Ascending aorta (tissue), 2 donors: ENCODE measurements at places on chromosomes 16 and 17. TPM values are rescaled to one million over a fixed set of nuclear protein-coding genes. Genes with fewer than 3 reads are reported as not detected.

- H3K36me3 ChIP-seq, result peaks cover 36% of the 10 kb centered on the region
- H3K27ac ChIP-seq, result no peak overlapping the region
- H3K4me1 ChIP-seq, result no peaks in the 10 kb centered on the region
Measured at GRCh38 chr16:306911-307370, 24.0 kb downstream of the PDIA2 start.

DNA sequence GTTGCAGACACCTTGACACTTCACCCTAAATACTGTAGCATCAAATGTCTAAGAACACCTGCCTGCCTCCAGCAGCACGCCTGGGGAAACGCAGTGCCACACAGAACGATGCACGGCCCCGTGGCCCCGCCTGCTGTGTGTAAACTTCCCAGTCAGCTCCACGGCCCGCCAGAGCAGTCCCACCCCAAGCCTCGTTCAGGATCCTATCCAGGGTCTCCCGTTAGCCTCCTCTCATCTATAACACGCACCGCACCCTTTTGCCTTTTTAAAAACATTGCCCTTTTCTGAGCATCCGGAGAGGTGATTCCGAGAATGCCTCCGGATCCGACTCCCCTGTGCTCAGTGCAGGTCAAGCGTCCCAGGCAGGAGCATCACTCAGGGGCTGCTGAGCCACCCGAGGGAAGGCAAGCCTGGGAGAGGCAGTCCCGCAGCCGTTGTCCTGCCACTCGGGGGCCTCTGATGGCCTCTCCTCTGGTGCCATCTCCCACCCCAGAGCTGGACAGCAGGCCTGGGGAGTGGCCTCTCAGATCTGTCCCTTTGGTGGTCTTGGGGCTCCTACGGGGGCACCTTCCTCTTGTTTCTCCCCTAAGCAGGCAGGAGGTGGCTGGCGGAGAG, 37.9 kb upstream of the SLC38A10 start:
- H3K36me3 ChIP-seq, result no peaks in the 10 kb centered on the region
- no peak overlapping the region for H3K27ac ChIP-seq
- H3K27me3 ChIP-seq, result no peaks in the 10 kb centered on the region

DNA sequence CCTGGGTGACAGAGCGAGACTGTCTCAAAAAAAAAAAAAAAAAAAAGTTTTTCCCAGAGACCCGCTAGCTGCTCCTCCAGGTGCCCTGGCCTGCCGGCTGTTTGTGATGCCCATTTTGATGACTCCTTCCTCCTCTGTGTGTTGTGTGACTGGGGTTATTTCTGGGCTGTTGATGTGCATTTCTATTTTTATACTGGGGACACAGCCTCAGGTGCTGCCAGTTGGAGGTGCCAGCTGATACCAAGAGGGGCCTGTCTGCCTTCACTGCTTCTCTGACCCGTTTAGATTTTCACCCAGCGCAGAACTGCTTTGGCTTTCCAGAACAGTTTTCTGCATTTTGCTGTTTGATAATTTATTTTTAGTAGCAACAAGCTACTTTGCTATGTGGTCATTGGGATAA, 6.7 kb downstream of the PLA2G15 start:
- peaks cover 57% of the 10 kb centered on the region for H3K36me3 ChIP-seq
- no peaks in the 10 kb centered on the region for H3K27me3 ChIP-seq
- H3K27ac ChIP-seq, result peak overlapping the region; percentile 88
- peaks cover 22% of the 10 kb centered on the region for H3K4me1 ChIP-seq

DNA sequence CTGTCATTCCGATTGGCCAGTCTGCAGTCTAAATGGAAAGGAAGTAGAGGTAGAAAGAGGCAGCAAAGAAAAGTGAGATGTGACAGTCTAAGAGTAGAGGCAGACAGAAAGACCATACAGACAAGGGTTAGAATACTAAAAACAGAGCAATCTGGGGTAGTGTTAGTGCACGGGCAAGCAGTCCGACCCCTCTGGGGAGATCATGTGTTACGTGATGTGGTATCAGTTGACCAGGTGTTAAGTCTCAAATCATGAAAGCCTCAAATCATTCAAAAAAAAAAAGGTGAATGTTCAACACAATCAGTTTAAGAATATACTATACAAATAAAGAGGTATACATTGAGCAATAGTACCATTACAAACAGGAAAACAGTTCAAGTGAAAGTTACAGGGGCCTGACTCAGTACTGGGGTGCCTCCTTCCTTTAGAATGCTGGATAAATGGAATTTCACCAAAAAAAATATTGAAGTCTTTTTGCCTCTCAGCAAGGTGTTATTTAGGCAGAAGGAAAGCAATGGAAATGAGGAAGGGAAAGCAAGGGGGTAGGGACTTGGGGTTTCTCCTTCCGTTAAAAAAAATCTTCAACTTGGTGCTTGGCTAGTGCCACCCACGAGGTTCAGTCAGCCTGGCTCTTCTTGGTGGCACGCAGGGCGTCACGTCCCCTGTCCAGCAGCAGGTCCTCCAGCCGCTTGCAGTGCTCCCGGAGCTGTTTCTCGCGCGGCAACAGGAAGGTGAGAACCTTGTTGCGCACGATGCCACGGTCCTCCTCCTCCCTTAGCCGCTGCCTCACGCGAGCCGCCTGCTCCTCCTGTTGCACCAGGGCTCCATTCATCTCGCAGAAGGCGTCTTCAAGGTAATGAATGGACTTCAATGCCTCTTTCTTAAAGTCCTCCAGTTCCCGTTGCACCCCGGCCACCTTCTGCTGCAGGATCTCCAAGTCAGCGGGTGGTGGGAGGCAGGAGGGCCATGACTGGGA, 616 bp downstream of the CCDC182 start:
- no peaks in the 10 kb centered on the region for H3K4me1 ChIP-seq
- DNase-seq, result no peak
- no peaks in the 10 kb centered on the region for H3K27me3 ChIP-seq

GRCh38 chr17:58184986-58185761, 7.4 kb upstream of the EPX start:
- H3K4me1 ChIP-seq, result no peaks in the 10 kb centered on the region
- H3K4me3 ChIP-seq, result no peak overlapping the region
- no peaks in the 10 kb centered on the region for H3K36me3 ChIP-seq

- H3K4me1 ChIP-seq, result peaks cover 16% of the 10 kb centered on the region
- H3K4me3 ChIP-seq, result no peak overlapping the region
- H3K27me3 ChIP-seq, result no peaks in the 10 kb centered on the region
- H3K36me3 ChIP-seq, result no peaks in the 10 kb centered on the region
- no peak for DNase-seq
Measured at GRCh38 chr16:72853575-72854266, 194.2 kb downstream of the ZFHX3 start.

DNA sequence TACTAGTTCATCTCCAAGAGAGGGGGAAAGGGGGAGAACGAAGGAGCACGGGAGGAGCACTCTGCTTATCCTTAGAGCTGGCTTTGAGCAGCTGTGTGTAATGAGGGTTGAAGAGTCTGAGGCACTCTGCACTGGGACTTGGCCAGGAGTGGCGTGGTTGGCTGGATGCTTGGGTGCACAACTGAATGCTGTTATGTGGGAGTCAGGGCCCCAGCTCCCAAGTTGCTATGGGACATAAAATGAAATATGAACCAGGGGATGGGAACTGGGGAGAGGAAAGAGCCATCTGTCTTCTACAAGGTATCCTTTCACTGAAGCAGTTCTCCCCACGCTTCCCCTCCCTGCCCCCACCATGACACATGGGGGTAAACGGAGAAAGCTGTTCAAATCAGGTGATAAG, 105.9 kb upstream of the ANKFN1 start:
- no peak overlapping the region for H3K27ac ChIP-seq
- H3K4me3 ChIP-seq, result no peak overlapping the region
- no peak for DNase-seq
- H3K36me3 ChIP-seq, result no peaks in the 10 kb centered on the region
- no peaks in the 10 kb centered on the region for H3K27me3 ChIP-seq

DNA sequence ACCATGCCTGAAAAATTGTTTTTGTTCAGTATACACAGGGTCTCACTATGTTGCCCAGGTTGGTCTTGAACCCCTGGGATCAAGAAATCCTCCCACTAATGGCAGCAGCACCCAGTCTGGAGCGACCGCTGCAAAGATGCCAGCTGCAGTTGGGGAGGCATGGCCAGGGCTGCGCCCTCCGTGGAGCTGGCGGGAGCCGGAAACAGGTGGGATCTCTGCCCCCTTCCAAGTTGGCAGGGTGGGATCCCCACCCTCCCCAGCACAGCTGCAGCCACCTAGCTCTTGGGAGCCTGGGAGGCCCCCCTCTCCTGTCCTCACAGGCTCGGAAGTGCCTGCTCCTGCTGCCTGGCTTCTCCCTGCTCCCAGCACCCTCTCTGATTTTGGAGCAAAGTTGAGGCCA, 176.8 kb downstream of the ZNF423 start:
- H3K27me3 ChIP-seq, result no peaks in the 10 kb centered on the region
- H3K36me3 ChIP-seq, result no peaks in the 10 kb centered on the region
- no peaks in the 10 kb centered on the region for H3K4me1 ChIP-seq

DNA sequence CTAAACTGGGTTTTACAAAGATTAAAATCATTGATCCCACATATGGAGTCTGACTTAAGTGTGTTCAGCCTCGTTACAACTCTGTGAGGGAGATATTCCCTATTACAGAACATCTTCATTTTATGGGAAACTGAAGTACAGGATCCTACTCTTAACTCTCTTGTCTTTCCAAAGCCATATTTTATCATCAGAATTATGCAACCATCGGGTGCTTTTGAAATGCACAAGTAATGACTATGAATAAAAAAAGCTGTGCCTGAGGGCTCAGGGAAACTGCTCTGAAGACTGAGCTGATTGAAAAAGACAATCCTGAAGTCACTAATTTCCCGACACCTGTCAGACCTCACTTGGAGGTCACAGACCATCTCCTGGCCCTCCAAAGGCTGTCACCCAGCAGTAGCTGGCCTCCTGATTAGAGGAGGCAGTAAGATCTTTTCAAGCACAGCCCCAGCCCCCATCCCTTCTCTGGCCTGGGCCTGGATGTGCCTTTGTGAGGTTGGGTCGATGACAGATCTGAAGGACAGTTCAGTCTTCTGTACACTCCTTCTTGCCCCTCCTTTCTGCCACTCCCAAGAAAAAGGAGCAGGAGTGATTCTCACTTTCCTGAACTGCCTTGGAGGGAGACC, 5.6 kb downstream of the AKAP1 start:
- peak overlapping the region; percentile 98 for H3K27ac ChIP-seq
- no peaks in the 10 kb centered on the region for H3K27me3 ChIP-seq
- peaks cover 7% of the 10 kb centered on the region for H3K4me1 ChIP-seq

GRCh38 chr17:43676471-43676870, 14.7 kb upstream of the MEOX1 start:
- H3K4me1 ChIP-seq, result peaks cover 7% of the 10 kb centered on the region
- no peak overlapping the region for H3K27ac ChIP-seq
- H3K4me3 ChIP-seq, result no peak overlapping the region
- no peaks in the 10 kb centered on the region for H3K27me3 ChIP-seq

GRCh38 chr17:72342627-72343527, 222.1 kb downstream of the SOX9 start:
- DNase-seq, result no peak
- H3K27me3 ChIP-seq, result no peaks in the 10 kb centered on the region
- no peak overlapping the region for H3K4me3 ChIP-seq
- H3K4me1 ChIP-seq, result no peaks in the 10 kb centered on the region
- H3K36me3 ChIP-seq, result no peaks in the 10 kb centered on the region

GRCh38 chr17:68909066-68909465, 46.1 kb downstream of the ABCA8 start:
- no peaks in the 10 kb centered on the region for H3K4me1 ChIP-seq
- no peak overlapping the region for H3K4me3 ChIP-seq
- no peaks in the 10 kb centered on the region for H3K27me3 ChIP-seq
- no peaks in the 10 kb centered on the region for H3K36me3 ChIP-seq
- no peak for DNase-seq

GRCh38 chr17:71649941-71650350, 470.9 kb upstream of the SOX9 start:
- no peak for DNase-seq
- no peaks in the 10 kb centered on the region for H3K4me1 ChIP-seq
- no peak overlapping the region for H3K27ac ChIP-seq
- H3K36me3 ChIP-seq, result no peaks in the 10 kb centered on the region

DNA sequence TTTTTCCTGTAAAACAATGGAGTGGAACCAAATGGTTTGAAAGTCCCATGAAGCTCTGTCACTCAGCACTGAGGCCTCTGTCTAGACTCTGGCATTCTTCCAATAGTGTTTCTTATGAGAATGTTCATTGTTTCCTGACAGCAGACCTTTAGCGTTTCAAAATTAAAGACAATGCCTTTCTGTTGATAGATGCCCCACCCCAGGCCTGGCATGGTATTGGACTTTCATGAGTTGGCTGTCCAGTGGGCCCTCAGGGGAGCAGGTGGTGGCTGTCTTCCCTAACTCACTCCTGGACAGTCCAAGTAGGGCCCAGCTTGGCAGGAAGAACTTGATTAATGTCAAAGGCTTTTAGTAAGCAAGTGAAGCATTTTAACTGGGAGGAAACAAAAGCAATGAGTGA, 186.5 kb upstream of the CCL2 start:
- no peak for DNase-seq
- H3K27ac ChIP-seq, result no peak overlapping the region
- H3K4me3 ChIP-seq, result no peak overlapping the region
- no peaks in the 10 kb centered on the region for H3K36me3 ChIP-seq
- H3K27me3 ChIP-seq, result no peaks in the 10 kb centered on the region
- H3K4me1 ChIP-seq, result no peaks in the 10 kb centered on the region

GRCh38 chr17:50259477-50260324, 14.6 kb upstream of the TMEM92 start:
- DNase-seq, result no peak
- H3K27ac ChIP-seq, result peak overlapping the region; percentile 12
- H3K4me1 ChIP-seq, result peaks cover 13% of the 10 kb centered on the region
- H3K36me3 ChIP-seq, result no peaks in the 10 kb centered on the region
- no peak overlapping the region for H3K4me3 ChIP-seq

DNA sequence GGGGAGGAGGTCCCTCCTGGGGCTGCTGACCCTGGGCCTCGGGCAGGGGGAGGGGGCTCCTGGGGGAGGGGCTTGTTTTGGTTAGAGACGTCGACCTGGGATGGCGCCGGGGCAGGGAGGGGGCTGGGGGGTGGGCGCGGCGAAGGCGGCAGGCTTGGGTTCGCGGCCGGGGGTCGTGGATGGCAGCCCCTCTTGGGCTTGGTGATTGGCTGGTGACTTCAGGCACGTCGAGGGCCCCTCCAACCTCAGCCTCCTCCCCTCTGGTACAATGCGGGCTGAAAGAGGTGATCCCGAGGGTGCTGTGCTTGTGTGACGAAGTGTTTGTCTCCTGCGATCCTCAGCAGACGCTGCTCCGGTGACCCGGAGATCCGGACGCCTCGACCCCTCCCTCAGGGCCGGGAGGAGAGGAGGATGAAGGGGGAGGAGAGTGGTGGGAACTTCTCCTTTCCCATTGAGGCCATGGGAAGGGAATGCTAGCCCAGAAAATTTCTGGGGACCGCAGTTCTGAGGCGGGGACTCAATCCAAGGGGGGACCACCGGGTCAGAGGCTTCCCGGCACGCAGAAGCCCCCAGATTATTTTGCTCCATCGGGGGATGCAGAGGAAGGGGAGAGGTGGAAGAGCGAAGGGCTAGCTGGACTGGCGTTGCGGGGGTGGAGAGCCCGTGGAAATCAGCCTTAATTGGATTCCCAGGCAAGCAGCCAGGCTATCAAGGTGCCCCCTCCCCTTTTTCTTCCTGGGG, 43.9 kb downstream of the RAI1 start:
- no peaks in the 10 kb centered on the region for H3K36me3 ChIP-seq
- no peaks in the 10 kb centered on the region for H3K27me3 ChIP-seq
- peak overlapping the region; percentile 69 for H3K4me3 ChIP-seq
- no peak overlapping the region for H3K27ac ChIP-seq
- DNase-seq, result no peak

- no peak overlapping the region for H3K27ac ChIP-seq
- H3K36me3 ChIP-seq, result no peaks in the 10 kb centered on the region
- H3K4me1 ChIP-seq, result no peaks in the 10 kb centered on the region
Measured at GRCh38 chr17:45411348-45412105, 21.1 kb downstream of the ARHGAP27 start.

The ZNF646 gene
- total RNA-seq, result 11.6 TPM

The PRR35 gene
- not detected for total RNA-seq

The CPD gene
- total RNA-seq, result 141 TPM

The DBNDD1 gene
- 2.7 TPM for total RNA-seq

The ACAP1 gene
- 12.0 TPM for total RNA-seq

The ITGAX gene
- 3.6 TPM for total RNA-seq

The RSKR gene
- total RNA-seq, result 0.32 TPM

The SLC5A11 gene
- not detected for total RNA-seq

The ACSM2A gene
- total RNA-seq, result not detected

The CTRB2 gene
- total RNA-seq, result not detected

The CCL7 gene
- not detected for total RNA-seq
